ENCODE measurements at places on chromosomes 4 and X. TPM values are rescaled to one million over a fixed set of nuclear protein-coding genes. Genes with fewer than 3 reads are reported as not detected.

- H3K27ac ChIP-seq: no peak overlapping the region
- no peak overlapping the region for H3K4me3 ChIP-seq
- no peaks in the 10 kb centered on the region for H3K4me1 ChIP-seq
- no peaks in the 10 kb centered on the region for H3K36me3 ChIP-seq
Measured at GRCh38 chr4:37001688-37002436, 242.7 kb upstream of the NWD2 start.

DNA sequence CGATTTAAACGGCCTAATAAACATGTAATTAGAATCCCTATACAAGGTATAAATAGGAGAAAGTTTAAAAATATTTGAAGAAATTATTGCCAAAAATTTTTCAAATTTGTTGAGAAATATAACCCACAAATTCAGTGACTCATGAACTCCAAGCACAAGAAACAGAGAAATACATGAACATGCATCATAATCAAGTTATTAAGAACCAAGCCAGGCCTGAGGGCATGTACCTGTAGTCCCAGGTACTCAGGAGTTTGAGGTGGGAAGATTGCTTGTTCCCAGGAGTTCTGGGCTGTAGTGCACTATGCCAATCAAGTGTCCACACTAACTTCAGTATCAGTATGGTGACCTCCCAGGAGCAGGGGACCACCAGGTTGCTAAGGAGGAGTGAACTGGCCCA is 341.9 kb downstream of the CAMK2D start:
- no peak overlapping the region for H3K4me3 ChIP-seq
- H3K36me3 ChIP-seq: no peaks in the 10 kb centered on the region
- DNase-seq: no peak
- H3K4me1 ChIP-seq: no peaks in the 10 kb centered on the region

DNA sequence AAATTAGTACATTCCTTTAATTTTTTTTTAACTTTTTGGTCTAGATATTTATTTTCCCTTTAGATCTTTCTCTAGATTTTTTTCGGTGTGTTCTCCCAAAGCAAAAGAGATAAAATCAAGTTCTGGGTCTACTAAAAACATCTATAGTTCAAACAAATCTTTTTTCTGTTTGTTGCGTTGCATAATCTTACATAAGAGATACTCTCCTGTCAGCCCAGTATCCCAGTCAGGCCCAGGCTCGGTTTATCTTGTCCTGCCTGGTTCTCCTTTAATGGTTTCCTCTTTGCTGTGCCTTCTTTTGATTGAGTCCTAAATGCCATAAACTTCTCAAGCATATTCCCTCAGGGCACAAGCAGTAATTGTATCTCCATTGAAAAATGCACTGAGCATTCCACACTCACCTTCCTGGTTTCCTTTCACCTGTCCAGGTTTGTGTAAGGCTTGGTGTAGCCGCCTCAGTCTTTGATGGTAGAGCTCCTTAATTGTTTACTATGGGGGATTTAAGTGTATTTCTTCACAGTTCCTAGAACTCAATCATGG is 104.9 kb downstream of the TMEM131L start:
- no peak overlapping the region for H3K4me3 ChIP-seq
- no peak for DNase-seq
- no peak overlapping the region for H3K27ac ChIP-seq
- no peaks in the 10 kb centered on the region for H3K36me3 ChIP-seq
- H3K4me1 ChIP-seq: peaks cover 66% of the 10 kb centered on the region
- H3K27me3 ChIP-seq: no peaks in the 10 kb centered on the region

DNA sequence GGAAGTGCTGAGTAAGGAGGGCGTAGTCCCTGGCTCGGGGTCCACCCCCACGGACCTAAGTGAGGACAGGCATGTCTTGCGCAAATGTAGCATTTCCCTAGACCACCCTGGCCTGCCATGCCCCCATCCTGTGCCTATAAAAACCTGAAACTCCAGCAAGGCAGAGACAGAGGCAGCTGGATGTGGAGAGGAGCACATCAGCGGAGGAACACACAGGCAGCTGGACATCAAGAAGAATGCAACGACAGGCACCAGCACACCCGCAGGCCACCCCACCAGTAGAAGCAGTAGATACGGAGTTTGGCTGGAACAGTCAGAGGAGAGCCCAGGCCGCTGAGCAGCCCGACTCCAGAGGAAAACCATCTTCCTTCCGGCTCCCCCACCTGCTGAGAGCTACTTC is 345.9 kb downstream of the FSTL5 start:
- DNase-seq: no peak
- no peaks in the 10 kb centered on the region for H3K4me1 ChIP-seq
- no peak overlapping the region for H3K27ac ChIP-seq
- H3K4me3 ChIP-seq: no peak overlapping the region
- no peaks in the 10 kb centered on the region for H3K36me3 ChIP-seq
- H3K27me3 ChIP-seq: no peaks in the 10 kb centered on the region

- DNase-seq: no peak
- H3K4me3 ChIP-seq: no peak overlapping the region
- peaks cover 13% of the 10 kb centered on the region for H3K4me1 ChIP-seq
Measured at GRCh38 chr4:110854021-110854678, 231.3 kb upstream of the PITX2 start.

DNA sequence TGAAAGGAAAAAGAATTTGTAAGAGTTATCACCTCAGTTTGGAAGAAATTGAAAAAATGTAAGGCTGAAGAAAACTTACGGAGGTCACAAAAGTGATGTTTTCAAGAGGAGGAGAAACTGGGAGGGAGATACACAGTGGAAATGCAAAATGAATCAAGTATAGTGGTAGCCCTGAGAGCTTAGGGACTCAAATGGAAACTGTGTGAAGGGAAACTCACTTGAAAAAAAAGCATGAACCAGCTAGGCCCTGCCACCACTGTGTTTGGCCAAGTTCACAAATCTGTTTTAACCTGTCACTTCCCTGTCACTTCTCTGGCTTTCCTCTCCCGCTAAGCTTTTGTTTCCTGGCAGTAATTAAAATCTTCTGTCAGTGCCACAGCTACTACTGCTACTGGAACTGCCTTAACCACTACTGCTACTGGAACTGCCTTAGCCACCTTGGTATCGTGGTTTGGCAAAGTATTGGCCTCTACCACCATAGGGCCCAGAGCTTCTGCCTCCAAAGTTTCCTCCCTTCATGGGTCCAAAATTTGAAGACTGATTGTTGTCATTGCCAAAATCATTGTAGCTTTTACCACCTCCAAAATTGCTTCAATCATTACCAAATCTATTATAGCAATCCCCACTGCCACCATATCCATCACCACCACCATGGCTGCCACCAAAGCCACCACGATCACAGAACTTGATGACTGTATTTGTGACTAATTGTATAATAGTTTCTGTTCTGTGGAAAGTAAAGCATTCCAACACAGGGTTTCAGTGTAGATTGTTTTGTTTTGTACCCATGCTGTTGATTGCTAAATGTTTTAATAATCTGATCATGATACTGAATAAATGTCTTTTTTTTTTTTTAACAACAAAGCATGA is 41.5 kb downstream of the SMARCA5 start:
- H3K36me3 ChIP-seq: no peaks in the 10 kb centered on the region
- no peak for DNase-seq
- H3K4me1 ChIP-seq: peaks cover 23% of the 10 kb centered on the region
- no peak overlapping the region for H3K4me3 ChIP-seq
- H3K27me3 ChIP-seq: no peaks in the 10 kb centered on the region

- DNase-seq: no peak
- H3K4me1 ChIP-seq: no peaks in the 10 kb centered on the region
- H3K27ac ChIP-seq: no peak overlapping the region
- H3K36me3 ChIP-seq: no peaks in the 10 kb centered on the region
- no peak overlapping the region for H3K4me3 ChIP-seq
- no peaks in the 10 kb centered on the region for H3K27me3 ChIP-seq
Measured at GRCh38 chr4:42167709-42168108, 15.3 kb upstream of the BEND4 start.

The SYNPO2 gene
- total RNA-seq: 19.5 TPM

The BEX1 gene
- 41.5 TPM for total RNA-seq

The UGT8 gene
- total RNA-seq: 8.3 TPM

The BRS3 gene
- not detected for total RNA-seq

The YY2 gene
- total RNA-seq: 4.9 TPM

Data from body of pancreas (tissue), 4 donors.